ENCODE measurements at places on chromosomes 6 and 20.
A peak's percentile ranks its signal among the peaks of the same experiment; 100 is the strongest.

GRCh38 chr6:105269390-105269789 is 89.6 kb upstream of the POPDC3 start:
- DNase-seq, result no peak

GRCh38 chr6:101537753-101538316 is 144.3 kb downstream of the GRIK2 start:
- no peak for DNase-seq

DNA sequence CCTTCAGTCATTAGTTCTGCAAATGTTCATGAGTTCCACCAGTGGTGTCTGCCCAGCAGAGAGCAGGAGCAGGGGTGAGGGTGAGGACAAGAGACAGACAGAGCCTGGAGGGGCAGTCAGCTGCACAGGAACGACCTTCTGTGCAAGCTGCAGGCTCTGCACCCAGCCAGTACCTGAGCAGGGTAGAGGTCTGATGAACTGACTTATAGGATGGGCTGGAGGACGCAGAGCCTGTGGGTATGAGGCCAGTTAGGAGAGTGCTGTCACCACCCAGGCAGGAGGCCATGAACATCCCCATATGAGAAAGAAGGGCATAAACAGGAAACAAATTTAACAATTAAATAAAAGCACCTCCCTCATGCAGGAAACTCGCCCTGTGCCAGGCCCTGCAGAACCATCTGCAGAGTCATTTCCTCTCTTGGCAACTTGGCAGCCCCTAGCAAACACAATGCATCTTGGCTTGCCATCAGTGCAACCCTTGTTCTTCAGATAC is 17.9 kb downstream of the C6orf15 start:
- DNase-seq, result no peak

GRCh38 chr20:48919882-48920526 is 1.5 kb upstream of the ARFGEF2 start:
- no peak for DNase-seq

GRCh38 chr6:170042596-170043118 is 248.2 kb downstream of the DLL1 start:
- DNase-seq, result no peak

DNA sequence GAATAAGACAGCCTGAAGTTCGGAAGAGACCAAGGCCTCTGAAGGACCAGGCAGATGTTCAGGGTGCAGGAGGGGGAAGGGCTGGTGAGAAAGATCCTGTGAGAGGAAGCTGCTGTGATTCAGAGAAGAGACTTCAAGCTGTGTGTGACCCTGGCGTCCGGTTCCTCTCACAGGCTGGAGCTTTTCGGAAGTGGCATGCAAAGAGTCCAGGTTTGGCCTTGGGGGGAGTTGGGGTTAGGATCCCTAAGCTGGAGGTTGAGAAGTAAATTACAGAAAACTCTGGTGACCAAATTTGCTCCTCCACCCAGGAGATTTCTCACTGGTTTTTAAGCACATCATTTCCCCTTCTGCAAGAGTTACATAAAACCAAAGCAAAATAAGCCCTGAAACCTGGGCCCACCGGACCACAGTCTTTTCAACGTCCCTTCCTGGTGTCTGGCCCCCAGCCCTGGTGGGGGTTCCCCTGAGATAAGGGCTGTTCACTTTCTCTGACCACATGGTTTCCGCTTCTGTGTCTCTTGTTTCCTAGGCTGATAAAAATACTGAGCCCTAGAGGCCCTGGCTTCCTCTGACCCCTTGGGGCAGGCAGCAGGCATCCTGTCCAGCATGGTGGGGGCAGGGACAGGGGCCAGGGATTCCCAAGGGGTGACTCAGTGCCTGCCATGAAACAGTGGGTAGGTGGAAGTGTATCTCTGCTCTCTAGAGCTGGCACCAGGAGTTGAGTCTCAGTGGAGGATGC is 12.0 kb upstream of the LTA start:
- DNase-seq, result peak; percentile 61

DNA sequence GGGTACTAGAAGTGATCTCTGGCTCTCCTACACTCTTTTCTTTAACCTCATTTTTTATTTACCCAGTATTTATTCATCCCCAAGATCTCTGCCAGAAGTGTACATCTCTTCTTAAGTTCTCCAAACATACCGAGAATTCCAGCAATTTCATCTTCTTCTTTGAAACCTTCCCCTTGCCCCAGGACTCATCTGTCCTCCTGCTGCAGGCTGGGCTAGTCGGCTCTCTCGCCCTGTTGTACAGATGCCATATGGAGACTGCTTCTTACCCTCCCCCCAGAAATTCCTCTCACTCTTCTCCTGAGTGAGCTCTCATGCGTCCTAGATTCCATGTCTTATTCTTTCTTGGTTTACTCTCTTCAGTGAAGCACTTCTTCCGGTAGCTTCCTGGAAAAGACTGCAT is 21.9 kb upstream of the PNRC1 start:
- DNase-seq, result no peak

GRCh38 chr20:17641520-17641964 is 40.5 kb downstream of the RRBP1 start:
- DNase-seq, result no peak

GRCh38 chr6:2658788-2659187 is 91.9 kb downstream of the MYLK4 start:
- no peak for DNase-seq

- no peak for DNase-seq
These were observed 30.2 kb downstream of the PANK2 start for GRCh38 chr20:3919352-3919751.

DNA sequence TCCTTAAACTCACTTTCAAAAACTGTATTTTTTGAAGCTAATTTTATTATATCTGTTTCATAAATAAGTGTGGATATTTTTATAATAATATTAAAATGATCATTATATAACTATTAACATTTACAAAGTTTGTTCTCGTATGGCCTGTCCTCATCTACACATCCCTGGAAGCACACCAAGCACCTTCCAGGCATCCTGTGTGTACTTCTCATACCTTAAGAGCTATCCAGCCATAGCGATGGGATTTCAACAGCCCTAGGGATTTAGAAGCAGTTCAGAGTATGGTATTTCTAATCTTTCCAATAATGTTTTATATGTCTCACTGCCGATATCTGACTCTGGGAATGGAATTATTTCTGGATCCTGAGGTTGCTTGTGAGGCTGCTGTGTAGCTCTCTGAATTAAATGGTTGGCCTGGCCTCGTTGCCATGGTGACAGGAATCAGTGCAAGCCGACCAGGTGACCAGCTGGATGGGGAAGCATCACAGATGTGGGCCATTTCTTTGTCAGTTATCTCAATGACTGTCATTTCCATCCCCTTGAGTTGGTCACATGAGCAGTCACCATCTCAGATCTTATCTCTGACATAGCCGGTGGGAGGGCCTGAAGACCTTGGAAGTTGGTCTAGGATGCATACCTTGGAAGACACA is 265.2 kb upstream of the RIN2 start:
- no peak for DNase-seq

GRCh38 chr20:5703681-5704101 is 46.5 kb upstream of the SHLD1 start:
- no peak for DNase-seq

DNA sequence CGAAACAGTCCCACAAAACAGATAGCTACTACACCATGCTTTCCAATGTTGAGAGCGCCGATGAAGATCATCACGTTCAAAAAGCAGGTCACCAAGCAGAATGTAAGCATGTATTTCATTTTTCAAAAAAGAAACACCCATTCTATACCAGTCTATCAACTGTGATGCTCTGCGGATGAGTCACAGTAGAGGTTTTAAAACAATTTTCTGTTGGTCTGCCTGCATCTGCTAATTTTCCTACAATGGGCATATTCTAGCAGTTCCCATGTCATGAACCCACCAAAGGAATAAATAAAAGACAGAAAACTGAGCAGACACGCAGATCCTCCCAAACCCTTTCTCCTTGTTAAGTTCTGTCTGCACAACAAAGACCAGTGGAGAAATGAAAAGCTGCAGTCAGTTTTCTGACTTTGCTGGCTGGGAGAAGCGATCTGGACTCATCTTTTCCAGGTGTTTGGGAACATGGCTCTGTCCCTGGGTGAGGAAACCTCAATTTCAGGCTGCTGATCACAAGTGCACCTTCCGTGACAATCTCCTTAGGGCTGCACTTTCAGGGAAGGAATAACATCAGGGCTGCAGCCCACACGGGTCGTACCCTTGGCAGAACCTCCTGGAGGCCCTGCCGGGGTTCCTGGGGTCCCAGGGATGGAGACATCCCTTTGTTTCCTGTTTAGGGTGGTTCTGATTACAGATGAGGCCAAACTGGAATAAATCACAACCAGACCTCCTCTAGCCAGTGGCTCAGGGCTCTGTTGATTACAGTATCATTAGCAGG is 200.1 kb downstream of the BMP7 start:
- no peak for DNase-seq

DNA sequence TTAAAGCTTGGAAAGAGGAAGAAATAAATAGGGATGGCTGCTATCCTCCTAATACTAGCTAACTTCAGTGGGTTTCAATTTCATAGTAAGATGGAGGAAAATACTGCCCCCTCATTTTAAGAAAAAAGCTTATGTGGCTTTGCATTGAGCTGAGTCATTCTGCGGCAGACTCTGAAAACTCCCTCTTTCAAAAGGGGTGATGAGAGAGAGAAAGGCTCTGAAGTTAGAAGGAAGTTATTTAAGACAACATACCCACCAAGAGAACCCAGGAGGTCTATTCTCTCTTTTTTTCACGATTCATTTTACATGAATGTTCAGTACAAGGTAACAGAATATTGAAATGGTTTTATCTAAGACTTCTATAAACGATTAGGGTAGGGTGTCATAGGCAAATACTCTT is 4.5 kb downstream of the PRDM13 start:
- no peak for DNase-seq

- no peak for DNase-seq
These were observed 11.1 kb upstream of the TOP1 start for GRCh38 chr20:41017448-41018042.

DNA sequence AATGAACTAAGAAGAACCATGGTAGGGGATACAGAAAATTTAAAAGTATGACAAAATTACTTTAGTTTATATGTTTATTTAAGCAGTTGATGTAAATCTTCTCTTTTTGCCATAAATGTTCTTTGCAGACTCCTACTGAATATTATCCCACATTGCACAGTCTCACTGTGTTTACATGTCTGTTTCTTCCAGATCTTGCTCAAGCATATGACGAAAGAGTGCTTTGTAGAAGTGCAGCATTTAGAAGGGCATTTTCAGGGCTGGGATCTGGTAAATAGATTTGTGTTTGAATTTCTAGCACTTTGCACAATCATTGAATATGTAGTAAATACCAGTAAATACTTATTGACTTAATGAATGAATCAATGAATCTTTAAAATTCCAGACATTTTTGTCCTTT is 152.0 kb upstream of the EPHA7 start:
- no peak for DNase-seq

DNA sequence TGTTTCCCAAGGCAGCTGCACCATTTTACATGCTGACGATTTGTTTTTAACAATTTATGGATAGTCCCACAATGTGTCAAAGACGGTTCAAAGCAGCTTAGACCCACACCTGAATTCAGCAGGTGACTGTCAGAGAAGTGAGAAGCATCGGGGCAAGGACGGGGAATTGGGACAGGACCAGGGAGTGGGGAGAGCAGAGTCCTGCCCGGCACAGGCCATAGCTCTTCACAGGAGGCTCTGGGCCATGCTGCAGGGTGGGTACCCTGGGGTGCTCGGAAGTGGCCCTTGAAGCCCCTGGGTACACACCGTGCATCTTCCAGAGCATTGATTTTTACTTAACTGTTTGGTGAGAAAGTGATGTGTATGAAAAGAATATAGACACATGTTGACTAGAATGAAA is 33.2 kb upstream of the PHACTR3 start:
- DNase-seq, result no peak

- no peak for DNase-seq
These were observed 26.3 kb upstream of the ZFP64 start for GRCh38 chr20:52217689-52218395.

- no peak for DNase-seq
These were observed 393.5 kb upstream of the NRSN1 start for GRCh38 chr6:23732521-23732920.

- no peak for DNase-seq
These were observed 129.5 kb downstream of the LRRC1 start for GRCh38 chr6:53924277-53924676.

DNA sequence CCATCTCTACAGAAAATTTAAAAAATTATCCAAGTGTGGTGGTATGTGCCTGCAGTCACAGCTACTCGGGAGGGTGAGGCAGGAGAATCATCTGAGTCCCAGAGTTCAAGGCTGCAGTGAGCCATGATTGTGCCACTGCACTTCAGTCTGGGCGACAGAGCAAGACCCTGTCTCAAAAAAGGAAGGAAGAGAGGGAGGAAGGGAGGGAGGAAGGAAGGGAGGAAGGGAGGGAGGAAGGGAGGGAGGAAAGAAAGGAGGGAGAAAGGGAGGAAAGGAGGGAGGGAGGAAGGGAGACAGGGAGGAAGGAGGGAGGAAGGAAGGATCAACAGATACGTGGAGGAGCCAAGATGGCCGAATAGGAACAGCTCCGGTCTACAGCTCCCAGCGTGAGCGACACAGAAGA is 90.1 kb downstream of the ZNF217 start:
- DNase-seq, result no peak

GRCh38 chr20:34022839-34023234 is 29.1 kb downstream of the RALY start:
- DNase-seq, result no peak

DNA sequence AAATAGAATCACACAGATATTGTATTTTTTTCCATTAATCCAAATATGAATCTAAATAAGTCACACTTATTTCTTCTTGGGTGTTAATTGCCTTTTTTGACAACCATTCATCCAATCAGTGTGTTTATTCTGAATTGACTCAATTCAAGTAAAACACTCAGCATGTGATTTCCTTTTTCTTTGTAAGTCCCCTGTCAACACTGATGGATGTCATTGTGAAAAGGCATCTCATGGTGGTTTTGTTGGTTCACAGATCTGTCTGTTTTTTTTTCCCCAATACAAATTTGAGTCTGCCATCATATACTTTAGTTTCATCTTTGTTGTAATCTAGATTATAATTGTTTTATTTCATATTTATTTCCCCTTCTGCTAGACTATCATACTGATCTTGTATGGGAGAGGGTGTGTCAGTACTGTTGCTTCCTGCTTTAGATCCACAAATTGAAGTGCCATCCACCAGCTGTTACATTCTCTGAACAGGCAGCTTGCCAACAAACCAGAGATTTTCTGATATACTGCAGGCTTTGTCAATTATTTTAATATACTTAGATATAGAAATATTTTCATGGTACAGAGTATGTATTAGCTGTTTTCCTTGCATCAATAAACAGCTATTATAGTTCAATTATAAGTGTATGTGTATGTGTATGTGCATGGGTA is 64.2 kb upstream of the FLRT3 start:
- no peak for DNase-seq
